SHP77 (cell line): ENCODE measurements at places on chromosomes 11 and 22.

GRCh38 chr22:19845054-19845722 is 9.5 kb downstream of the GNB1L start:
- no peak for DNase-seq

- DNase-seq: no peak
These were observed 69.7 kb upstream of the SEPTIN5 start for GRCh38 chr22:19644314-19645223.

DNA sequence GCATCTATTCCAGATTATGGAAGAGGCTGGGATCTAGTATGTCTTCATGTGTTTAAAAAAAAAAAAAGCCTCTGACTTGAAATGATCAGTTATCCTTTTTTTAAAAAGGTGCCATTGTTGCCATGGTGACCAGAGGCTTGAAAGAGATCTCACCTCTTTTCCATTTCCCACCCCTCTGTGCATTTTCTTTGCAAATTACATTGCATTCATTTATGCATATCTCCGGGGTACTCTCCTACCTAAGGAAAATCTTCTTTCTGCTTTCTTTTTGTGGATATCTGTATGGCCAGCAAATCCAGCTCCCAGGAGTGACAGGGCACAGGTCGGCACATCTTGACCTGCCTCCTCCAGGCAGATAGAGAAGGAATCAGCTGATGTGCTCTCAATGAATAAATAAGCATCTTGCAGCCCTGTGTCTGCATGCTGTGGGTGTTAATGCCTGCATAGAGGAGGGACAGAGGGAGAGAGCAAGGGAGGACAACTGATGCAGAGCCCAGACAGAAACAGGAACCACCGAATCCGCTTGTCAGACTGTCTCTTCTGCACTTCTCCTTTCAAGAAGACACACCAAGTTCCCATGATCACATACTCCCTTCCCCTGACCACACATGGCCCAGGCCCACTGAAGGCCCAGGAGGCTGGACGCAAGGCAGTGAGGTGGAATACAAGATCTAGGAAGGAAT is 50.9 kb downstream of the CWC15 start:
- no peak for DNase-seq

- no peak for DNase-seq
These were observed 121.9 kb upstream of the PLET1 start for GRCh38 chr11:112382561-112382960.

DNA sequence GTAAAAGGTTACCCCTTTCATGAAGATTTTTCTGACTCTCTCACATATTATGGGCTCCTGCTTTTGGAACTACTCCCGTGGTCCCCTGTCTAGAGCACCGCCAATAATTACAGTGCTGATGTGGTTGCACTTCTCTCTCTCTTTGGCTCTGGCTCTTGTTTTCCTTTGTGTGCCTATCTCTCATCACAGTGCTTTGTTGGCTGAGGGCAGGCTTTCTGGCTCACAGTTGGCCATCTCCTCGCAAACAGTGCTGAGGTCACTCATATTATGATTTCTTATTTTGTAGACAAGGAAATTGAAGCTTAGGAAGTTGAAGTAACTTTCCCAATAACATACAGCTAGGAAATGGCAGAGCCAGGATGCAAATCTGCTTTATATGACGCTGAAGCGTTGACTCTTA is 192.5 kb downstream of the DDX10 start:
- no peak for DNase-seq

DNA sequence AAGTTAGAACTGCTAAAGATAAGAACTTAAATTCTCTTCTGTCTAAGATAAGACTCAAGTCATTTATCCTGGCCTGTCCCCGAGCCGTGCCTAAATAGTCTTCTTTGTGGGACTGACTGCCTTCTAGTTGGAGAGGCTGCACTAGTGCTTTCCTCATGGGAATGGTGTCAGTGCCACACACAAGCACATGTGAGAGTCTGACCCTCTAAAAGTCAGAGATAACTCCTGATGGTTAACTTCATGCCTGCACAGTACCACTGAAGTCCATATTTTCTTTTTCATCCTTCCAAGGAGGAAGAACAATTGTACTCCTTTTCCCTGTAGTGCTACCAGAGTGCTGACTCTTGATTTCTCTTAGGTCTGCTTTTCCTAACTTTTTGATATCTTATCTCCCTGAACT is 309.7 kb downstream of the TMEM135 start:
- no peak for DNase-seq

- DNase-seq: no peak
These were observed 1.4 kb downstream of the GAL3ST1 start for GRCh38 chr22:30572840-30573593.

GRCh38 chr22:23001463-23001862 is 68.9 kb upstream of the GNAZ start:
- DNase-seq: no peak

DNA sequence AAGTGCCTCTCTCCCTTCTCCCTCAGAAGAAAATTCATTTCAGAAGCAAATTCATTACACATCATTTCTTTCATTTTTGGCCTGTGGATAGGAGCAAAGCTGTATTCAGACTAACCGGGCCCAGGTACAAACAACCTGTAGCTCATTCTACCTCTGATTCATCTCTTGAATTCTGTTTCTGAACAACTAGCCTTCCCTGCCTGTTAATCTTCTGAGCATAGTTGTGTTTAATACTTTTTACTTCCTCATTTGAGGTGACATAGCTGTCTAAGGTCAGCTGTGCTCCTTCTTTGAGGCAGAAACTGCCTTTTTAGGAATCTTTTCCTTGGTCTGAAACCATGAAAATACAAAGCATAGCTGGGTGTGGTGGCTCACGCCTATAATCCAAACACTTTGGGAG is 12.6 kb upstream of the IL18BP start:
- DNase-seq: no peak

GRCh38 chr11:68321293-68322051 is 9.1 kb downstream of the LRP5 start:
- DNase-seq: no peak

DNA sequence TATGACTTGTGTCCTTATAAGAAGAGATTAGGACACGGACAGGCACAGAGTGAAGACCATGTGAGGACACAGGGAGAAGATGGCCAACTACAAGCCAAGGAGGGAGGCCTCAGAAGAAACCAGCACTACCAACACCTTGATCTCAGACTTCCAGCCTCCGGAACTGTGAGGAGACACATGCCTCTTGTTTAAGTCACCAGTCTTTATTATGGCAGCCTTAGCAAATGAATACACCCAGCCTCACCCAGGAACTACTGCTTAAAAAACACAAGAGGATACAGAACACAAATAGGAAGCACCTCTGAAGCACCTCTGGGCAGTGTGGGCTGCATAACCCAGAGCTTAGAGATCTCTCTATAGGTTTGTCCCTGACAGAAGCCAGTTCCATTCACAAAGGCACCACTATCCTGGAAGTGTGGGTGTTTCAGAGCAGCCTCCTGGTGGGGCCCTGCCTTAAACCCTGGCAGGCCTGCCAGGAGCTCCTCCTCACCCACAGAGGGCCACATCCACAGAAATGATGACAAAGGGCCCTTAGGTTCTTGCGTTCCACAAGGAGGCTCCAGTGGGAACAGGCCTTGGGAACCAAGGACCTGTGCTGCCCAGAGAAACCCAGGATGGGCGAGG is 58.8 kb downstream of the CHRDL2 start:
- DNase-seq: no peak

GRCh38 chr11:9250139-9250582 is 15.0 kb downstream of the DENND5A start:
- no peak for DNase-seq

GRCh38 chr11:72247584-72247983 is 3.6 kb upstream of the PHOX2A start:
- DNase-seq: no peak
